ENCODE measurements at places on chromosomes 7 and 10. TPM values are rescaled to one million over a fixed set of nuclear protein-coding genes. Genes with fewer than 3 reads are reported as not detected.

GRCh38 chr10:64312876-64313275 is 791.7 kb downstream of the REEP3 start:
- no peak for DNase-seq
- no peaks in the 10 kb centered on the region for H3K4me1 ChIP-seq
- H3K27me3 ChIP-seq, result no peaks in the 10 kb centered on the region
- no peaks in the 10 kb centered on the region for H3K36me3 ChIP-seq
- H3K27ac ChIP-seq, result no peak overlapping the region

- H3K4me1 ChIP-seq, result no peaks in the 10 kb centered on the region
- no peak overlapping the region for H3K27ac ChIP-seq
- no peaks in the 10 kb centered on the region for H3K27me3 ChIP-seq
- no peaks in the 10 kb centered on the region for H3K36me3 ChIP-seq
Observed at GRCh38 chr7:19982841-19983835, 209.7 kb upstream of the TMEM196 start.

- H3K27ac ChIP-seq, result no peak overlapping the region
- H3K4me3 ChIP-seq, result no peak overlapping the region
- no peaks in the 10 kb centered on the region for H3K27me3 ChIP-seq
- H3K4me1 ChIP-seq, result peaks cover 15% of the 10 kb centered on the region
Observed at GRCh38 chr10:79055100-79055782, 13.5 kb upstream of the ZMIZ1 start.

DNA sequence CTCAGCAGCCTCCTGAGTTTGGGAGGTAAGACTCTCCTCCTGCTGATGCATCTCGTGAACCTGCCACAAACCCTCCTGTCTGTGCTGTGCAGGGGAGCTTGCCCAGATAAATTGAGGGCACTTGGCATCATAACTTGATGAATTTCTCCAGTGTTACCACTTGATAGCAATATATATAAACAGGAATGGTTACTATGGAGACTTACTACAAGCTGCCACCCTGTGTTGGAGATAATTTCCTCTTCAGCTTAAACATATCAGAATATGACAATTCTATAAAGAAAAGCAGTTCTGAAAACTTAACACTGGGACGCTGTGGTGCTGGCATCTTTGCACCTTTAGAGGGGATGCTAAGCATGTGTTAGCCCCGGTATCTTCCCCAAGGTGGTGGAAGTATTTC is 14.9 kb downstream of the PFKFB3 start:
- no peak overlapping the region for H3K4me3 ChIP-seq
- no peak for DNase-seq
- H3K27me3 ChIP-seq, result no peaks in the 10 kb centered on the region

DNA sequence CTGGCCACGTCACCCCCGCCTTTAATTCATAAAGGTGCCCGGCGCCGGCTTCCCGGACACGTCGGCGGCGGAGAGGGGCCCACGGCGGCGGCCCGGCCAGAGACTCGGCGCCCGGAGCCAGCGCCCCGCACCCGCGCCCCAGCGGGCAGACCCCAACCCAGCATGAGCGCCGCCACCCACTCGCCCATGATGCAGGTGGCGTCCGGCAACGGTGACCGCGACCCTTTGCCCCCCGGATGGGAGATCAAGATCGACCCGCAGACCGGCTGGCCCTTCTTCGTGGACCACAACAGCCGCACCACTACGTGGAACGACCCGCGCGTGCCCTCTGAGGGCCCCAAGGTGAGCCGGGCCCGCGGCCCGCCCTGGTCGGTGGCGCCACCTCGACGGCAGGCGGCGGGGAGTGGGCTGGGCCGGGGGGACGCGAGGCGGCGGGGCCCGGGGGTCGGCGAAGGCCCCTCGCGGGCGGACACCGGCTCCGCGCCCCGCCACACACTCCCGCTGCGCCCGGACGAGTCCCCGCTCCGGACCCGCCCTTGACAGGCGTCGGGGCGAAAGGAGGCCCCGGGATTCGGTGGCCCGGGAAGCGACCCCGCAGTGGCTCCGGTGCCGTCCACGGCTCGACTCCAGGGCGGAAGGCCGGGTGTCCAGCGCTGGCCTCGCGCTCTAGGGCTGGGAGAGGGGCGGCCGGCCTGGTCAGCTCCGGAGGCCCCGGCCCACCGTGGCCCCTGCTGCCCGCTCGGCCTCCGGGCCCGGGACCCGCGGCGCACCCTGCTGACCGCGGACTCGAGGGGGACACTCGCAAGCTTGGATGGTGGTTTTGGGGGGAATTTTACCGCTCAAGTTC is 557 bp downstream of the BAG3 start:
- peak overlapping the region; percentile 94 for H3K4me3 ChIP-seq
- H3K36me3 ChIP-seq, result peaks cover 14% of the 10 kb centered on the region
- no peaks in the 10 kb centered on the region for H3K27me3 ChIP-seq
- peak overlapping the region; percentile 77 for H3K27ac ChIP-seq

- no peaks in the 10 kb centered on the region for H3K27me3 ChIP-seq
- DNase-seq, result no peak
- H3K27ac ChIP-seq, result no peak overlapping the region
- H3K4me1 ChIP-seq, result no peaks in the 10 kb centered on the region
Observed at GRCh38 chr7:42023262-42023661, 213.7 kb downstream of the GLI3 start.

Gene GIMAP8
- total RNA-seq, result not detected

Gene ATOH7
- not detected for total RNA-seq

DNA sequence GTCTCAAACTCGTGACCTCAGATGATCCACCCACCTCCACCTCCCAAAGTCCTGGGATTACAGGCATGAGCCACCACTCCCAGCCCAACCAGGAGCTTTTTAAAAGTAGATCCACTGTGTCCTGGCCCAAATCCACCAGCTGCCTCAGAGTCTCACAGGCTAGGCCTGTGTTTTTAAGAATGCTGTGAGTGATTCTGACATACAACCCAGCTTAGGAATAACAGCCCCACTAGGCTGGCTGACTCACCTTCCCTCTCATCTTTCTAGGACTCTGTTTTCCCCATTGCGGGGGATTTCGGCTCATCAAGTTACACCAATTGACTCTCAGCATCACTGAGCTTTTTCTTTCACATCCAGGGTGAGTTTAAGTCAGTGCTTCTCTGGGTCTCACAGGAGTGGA is 207.6 kb downstream of the SKIDA1 start:
- no peaks in the 10 kb centered on the region for H3K36me3 ChIP-seq
- H3K4me1 ChIP-seq, result no peaks in the 10 kb centered on the region

DNA sequence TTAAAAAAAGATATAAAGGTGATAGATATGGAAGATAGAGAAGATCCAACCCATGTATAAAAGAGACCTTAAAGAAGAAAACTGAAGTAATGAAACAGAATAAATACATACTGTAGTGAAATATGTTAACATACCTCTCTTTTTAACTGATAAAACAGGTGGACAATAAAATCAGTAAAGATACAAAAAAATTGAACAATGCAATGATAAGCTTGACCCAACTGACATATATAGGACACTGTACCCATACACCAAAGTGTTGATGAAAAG is 17.4 kb upstream of the PRF1 start:
- no peaks in the 10 kb centered on the region for H3K36me3 ChIP-seq
- H3K27me3 ChIP-seq, result no peaks in the 10 kb centered on the region
- no peak for DNase-seq
- no peak overlapping the region for H3K27ac ChIP-seq

DNA sequence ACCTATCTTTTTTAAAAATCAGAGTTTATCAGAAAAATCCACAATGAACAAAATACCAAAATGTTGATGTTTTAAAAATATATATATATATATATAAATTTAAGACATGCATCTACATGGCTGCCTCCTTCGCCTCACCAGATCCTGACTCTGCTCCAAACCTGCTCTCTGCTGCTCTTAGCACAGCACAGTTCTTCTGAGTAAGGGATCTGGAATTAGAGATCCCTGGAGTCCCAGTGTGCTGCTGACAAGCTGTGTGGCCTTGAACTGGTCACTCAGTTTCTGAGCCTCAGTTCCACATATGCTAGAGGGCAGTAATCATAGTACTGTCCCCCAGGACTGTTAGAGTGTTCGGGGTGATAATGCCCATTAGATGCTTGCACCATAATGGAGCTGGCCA is 53.1 kb upstream of the AQP1 start:
- H3K4me3 ChIP-seq, result no peak overlapping the region
- H3K36me3 ChIP-seq, result no peaks in the 10 kb centered on the region
- no peak overlapping the region for H3K27ac ChIP-seq
- no peak for DNase-seq
- no peaks in the 10 kb centered on the region for H3K4me1 ChIP-seq
- no peaks in the 10 kb centered on the region for H3K27me3 ChIP-seq

All from PC-3 (cell line).